Activated T-helper 2 cell treated with anti-CD3 and anti-CD28 coated beads, Interferon-gamma antibody, Interleukin-2, Interleukin-4, amounts not matched to agents 10 μg/mL and 5 μg/mL and 100 μg/mL, durations not matched to agents 14 hours and 24 hours and 36 hours (primary cell): ENCODE measurements at places on chromosomes 11 and 22. TPM values are rescaled to one million over a fixed set of nuclear protein-coding genes. Genes with fewer than 3 reads are reported as not detected.

GRCh38 chr22:47676685-47677084 lies 914.2 kb downstream of the TBC1D22A start:
- H3K36me3 ChIP-seq, result no peaks in the 10 kb centered on the region
- no peaks in the 10 kb centered on the region for H3K4me1 ChIP-seq
- H3K4me3 ChIP-seq, result no peak overlapping the region
- no peaks in the 10 kb centered on the region for H3K27me3 ChIP-seq
- DNase-seq, result no peak

The SLC35E4 gene
- total RNA-seq, result 8.3 and 9.0 TPM in 2 replicates

GRCh38 chr11:7688238-7688826 lies 15.0 kb upstream of the CYB5R2 start:
- peaks cover 6% of the 10 kb centered on the region for H3K4me1 ChIP-seq
- DNase-seq, result no peak
- no peak overlapping the region for H3K27ac ChIP-seq
- peaks cover 26% of the 10 kb centered on the region for H3K27me3 ChIP-seq

GRCh38 chr11:66077927-66078326 lies 7.9 kb downstream of the PACS1 start:
- H3K4me1 ChIP-seq, result peaks cover 53% of the 10 kb centered on the region
- H3K4me3 ChIP-seq, result no peak overlapping the region
- DNase-seq, result no peak
- no peaks in the 10 kb centered on the region for H3K27me3 ChIP-seq
- H3K27ac ChIP-seq, result peak overlapping the region; percentile 62

The OR8G1 gene
- not detected in 2 replicates for total RNA-seq

- no peak overlapping the region for H3K27ac ChIP-seq
- DNase-seq, result no peak
- no peaks in the 10 kb centered on the region for H3K4me1 ChIP-seq
- no peaks in the 10 kb centered on the region for H3K27me3 ChIP-seq
Observed at GRCh38 chr11:114250993-114251814, 45.0 kb upstream of the NNMT start.

The LRRN4CL gene
- 0.18 and 0.23 TPM in 2 replicates for total RNA-seq

DNA sequence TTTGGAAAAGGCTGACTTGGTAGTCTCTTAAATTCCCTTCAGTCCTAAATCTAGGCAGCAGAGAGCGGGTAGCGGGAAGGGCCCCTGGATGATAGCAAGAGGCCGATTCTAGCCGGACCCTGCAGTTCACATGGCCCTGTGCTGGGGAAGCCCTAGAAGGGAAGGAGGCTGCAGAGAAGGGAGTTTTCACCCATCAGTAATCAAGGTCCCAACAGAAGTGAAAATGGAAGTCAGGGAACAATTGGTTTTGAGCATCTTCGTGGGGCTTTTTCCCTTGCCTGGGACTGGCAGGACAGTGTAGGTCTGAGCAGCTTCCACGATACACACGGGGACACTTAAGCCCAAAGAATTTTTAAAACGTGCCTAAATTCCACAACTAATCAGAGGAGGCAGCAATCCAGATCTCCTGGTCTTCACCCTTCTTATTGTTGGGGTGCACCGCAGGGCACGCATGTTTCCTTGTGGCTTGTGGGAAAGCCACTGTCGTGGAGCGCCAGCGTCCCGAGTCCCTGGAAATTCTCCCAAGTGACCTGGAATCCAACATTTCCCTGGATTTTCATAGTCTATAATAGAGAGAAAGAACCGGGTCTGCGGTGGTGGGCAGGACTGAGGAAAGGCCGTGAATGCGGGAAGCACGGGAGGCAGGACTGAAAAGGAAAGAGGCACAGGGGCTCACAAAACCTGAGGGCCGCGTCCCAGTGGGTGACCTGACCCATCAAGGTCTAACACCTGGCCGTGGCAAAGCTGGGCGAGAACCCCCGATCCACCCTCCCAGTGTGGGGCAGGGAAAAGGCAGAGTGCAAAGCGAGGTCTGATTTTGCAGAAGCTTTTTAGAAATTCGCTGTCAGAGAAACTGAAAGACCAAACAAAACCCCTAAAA lies 846 bp upstream of the OAF start:
- peaks cover 8% of the 10 kb centered on the region for H3K4me1 ChIP-seq
- H3K36me3 ChIP-seq, result no peaks in the 10 kb centered on the region
- peak overlapping the region; percentile 78 for H3K4me3 ChIP-seq

The OR2AG2 gene
- 0.34 and 0.60 TPM in 2 replicates for total RNA-seq

DNA sequence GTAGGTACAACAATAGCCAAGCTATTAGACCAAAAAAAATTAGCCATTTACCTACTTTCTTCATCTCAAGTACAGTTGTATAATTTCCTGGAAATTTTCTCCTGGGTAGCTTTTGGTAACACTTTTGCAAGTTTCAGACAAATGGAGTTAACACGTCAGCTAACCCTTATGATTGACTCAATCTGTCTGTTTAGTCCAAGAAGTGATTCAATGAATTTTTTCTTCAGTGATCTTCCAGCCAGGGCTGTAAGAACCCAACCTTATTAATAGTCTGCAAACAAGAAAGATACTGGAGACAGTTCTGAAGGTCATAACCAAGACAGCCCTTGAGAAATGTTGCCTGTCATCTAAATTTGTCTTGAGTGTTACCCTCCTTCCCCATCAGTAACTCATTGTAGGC lies 30.1 kb upstream of the FIBIN start:
- DNase-seq, result no peak
- no peaks in the 10 kb centered on the region for H3K4me1 ChIP-seq
- H3K27ac ChIP-seq, result no peak overlapping the region
- H3K27me3 ChIP-seq, result no peaks in the 10 kb centered on the region

The KDM4E gene
- total RNA-seq, result not detected in 2 replicates

DNA sequence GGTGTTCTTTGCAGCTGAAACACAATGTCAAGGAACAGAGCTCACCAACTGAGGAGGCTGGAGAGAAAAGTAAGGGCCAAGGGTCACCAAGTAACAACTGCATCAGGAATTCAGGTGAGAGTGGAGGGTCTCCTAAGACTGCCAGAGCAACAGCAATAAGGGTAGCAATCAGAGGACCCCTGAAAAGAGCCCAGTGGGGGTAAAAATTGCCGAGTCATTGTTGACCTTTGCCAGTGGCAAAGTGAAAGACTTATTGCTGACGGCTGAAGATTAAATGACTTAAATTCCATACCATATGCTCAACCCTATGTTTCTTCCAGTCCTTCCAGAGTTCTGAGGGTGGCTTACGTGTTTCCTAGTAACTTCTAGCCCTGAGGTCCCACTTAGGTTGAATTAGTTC lies 51.9 kb upstream of the ARHGAP42 start:
- DNase-seq, result no peak
- H3K4me1 ChIP-seq, result no peaks in the 10 kb centered on the region
- H3K4me3 ChIP-seq, result no peak overlapping the region
- no peaks in the 10 kb centered on the region for H3K36me3 ChIP-seq
- H3K27me3 ChIP-seq, result no peaks in the 10 kb centered on the region
- H3K27ac ChIP-seq, result no peak overlapping the region

- H3K4me1 ChIP-seq, result no peaks in the 10 kb centered on the region
- no peak overlapping the region for H3K27ac ChIP-seq
- no peak for DNase-seq
Observed at GRCh38 chr22:45454275-45454674, 40.8 kb downstream of the RIBC2 start.

The ARFGAP2 gene
- total RNA-seq, result 98.6 and 104 TPM in 2 replicates

DNA sequence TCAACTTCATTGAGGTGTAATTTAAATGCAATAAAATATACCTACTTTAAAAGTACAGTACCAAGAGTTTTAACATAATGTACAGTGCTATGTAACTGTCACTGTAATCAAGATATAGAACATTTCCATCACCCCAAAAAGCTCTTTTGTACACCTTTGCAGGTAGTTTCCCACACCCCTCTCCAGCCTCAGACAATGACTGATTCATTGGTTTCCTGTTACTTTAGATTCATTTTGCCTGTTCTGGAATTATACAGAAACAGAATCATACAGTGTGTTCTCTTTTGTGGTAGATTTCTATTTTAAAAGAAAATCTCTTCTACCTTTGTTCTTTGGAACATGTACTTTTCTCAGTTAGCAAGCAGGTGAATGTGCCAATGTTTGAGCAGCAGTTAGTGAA lies 38.2 kb downstream of the SHISA8 start:
- peak overlapping the region; percentile 21 for H3K27ac ChIP-seq
- peaks cover 18% of the 10 kb centered on the region for H3K4me1 ChIP-seq
- DNase-seq, result no peak
- no peaks in the 10 kb centered on the region for H3K27me3 ChIP-seq
- H3K36me3 ChIP-seq, result peaks cover 87% of the 10 kb centered on the region
- H3K4me3 ChIP-seq, result no peak overlapping the region

DNA sequence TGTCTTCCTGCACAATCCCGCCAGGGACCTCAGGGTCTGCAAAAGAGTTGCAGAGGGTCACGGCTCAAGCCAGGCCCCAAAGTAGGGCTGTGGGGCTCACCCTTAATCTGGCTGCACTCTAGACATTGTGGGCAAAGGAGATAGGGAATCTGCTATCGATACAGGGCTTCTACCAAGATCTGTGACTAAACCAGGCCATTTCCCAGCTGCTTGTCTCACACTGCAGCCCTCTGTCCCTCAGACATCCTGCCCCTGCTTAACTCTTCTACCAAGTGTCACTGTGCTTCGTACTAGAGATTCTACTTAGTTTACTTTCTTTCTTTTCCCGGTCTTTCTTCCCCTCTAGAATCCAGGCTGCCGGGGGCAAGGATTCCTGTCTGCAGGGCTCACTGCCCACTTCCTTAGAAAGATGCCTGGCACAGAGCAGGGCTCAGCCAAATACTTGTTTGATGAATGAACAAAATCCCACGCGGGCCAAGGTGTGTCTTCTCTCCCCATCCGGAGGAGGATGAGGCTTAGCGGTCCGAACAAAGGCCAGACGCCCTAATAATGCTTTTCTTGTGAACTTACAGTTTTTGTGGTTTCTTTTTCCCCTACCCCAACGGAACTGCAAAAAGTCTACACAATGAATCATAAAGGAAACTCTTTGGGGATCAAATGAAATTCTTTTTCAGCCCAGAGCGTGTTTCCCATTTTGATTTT lies 61.3 kb upstream of the ANO1 start:
- peak overlapping the region; percentile 6 for H3K27ac ChIP-seq
- no peaks in the 10 kb centered on the region for H3K36me3 ChIP-seq
- DNase-seq, result no peak
- H3K27me3 ChIP-seq, result no peaks in the 10 kb centered on the region
- peaks cover 5% of the 10 kb centered on the region for H3K4me1 ChIP-seq

DNA sequence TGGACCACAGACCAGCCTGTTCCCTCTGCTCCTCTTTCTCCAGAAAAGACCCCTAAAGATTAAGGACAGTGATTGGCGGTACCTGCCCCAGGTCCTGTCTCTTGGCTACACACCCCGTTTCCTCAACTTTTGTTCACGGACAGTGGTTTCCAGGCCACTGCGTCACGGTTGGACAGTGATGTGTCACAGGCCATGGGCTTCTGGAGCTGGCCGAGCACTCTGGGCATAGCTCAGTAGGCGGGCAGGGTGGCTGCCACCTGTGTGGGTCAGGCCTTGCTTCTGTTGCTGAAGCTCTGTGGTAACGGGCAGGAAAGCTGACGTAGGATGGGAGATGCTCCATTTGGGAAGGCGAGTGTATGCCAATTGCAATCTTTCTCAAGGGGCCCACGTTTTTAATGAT lies 13.6 kb downstream of the TUB start:
- H3K27ac ChIP-seq, result no peak overlapping the region
- no peaks in the 10 kb centered on the region for H3K4me1 ChIP-seq
- H3K27me3 ChIP-seq, result no peaks in the 10 kb centered on the region
- DNase-seq, result no peak
- no peaks in the 10 kb centered on the region for H3K36me3 ChIP-seq

DNA sequence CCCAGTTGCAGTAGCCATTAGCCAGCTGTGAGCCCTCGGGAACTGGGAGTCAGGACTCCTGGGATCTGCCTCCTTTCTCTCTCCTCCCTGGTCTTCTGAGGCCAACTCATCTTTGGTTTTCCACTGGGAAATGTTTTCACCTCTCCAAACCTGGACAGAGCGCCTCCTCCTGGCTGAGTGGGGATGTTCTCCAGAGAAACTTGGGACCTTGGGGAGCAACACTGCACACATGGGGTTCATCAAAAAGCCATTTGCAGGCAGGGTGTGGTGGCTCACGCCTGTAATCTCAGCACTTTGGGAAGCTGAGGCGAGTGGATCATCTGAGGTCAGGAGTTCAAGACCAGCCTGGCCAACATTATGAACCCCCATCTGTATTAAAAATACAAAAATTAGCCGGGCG lies 145.4 kb downstream of the NECTIN1 start:
- H3K4me3 ChIP-seq, result no peak overlapping the region
- H3K36me3 ChIP-seq, result no peaks in the 10 kb centered on the region

DNA sequence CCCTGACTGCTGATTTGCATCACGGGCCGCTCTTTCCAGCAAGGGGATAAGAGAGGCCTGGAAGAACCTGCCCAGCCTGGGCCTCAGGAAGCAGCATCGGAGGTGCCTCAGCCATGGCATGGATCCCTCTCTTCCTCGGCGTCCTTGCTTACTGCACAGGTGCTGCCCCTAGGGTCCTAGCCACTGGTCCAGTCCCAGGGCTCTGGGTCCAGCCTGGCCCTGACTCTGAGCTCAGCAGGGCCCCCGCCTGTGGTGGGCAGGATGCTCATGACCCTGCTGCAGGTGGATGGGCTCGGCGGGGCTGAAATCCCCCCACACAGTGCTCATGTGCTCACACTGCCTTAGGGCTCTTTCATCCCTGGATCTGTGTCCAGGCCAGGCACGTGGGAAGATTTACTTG lies 7.0 kb upstream of the IGLL5 start:
- no peak for DNase-seq
- H3K36me3 ChIP-seq, result no peaks in the 10 kb centered on the region
- H3K4me1 ChIP-seq, result peaks cover 14% of the 10 kb centered on the region
- peaks cover 25% of the 10 kb centered on the region for H3K27me3 ChIP-seq
- no peak overlapping the region for H3K4me3 ChIP-seq
- H3K27ac ChIP-seq, result no peak overlapping the region

The OR10D3 gene
- total RNA-seq, result not detected in 2 replicates

DNA sequence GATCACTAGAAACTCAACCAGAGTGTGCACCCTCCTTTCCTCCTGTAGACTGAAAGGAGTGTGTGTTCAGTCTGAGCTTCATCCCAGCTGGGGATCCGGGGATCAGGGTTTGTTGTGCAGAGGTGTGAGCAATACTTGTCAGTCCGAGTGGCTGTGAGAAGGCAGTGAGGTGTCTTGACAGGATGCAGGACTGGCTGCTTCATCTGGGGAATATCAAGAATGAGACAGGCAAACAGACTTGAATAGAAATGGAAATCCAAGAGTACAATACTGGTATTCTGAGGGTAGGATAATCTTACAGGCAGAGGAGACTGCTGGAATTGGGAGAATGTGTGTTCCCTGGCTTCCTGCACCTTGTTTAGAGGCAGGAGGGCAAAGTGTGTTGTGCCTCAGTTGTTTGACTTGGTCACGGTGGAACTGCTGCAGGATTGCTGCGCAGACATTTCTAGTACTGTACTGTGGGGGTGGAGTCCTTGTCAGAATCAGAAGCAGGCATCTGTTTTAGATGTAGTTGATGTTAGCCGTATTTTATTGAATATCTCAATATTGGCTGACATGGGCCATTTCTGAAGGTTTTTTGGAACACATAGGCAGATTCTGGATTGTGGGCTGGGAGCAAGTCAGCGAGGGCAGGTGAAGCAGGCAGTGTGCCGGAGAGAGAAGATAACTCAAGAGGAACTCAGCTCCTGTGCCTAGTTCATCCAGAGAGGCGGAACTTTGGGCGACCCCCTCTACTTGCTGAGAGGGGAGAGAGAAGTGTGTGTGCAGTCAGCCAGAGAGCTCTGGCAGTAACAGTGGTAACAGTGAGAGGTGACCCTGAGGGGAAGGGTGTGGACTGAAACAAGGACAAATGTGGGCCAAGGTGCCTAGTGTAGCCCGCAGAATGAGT lies 27.1 kb upstream of the GRK2 start:
- no peaks in the 10 kb centered on the region for H3K27me3 ChIP-seq
- H3K4me1 ChIP-seq, result peaks cover 31% of the 10 kb centered on the region
- peak overlapping the region; percentile 99 for H3K4me3 ChIP-seq
- no peak for DNase-seq
- peak overlapping the region; percentile 70 for H3K27ac ChIP-seq

- no peak overlapping the region for H3K27ac ChIP-seq
- no peaks in the 10 kb centered on the region for H3K4me1 ChIP-seq
- no peak overlapping the region for H3K4me3 ChIP-seq
Observed at GRCh38 chr11:2205214-2205720, 33.7 kb upstream of the TH start.

The ASPHD2 gene
- 14.2 and 14.5 TPM in 2 replicates for total RNA-seq

The PATE2 gene
- total RNA-seq, result not detected in 2 replicates
